Upper lobe of left lung (tissue), 6 donors: ENCODE measurements at places on chromosomes 11 and 22.

- DNase-seq = peak; percentile 15
- H3K36me3 ChIP-seq = no peaks in the 10 kb centered on the region
- H3K27me3 ChIP-seq = no peaks in the 10 kb centered on the region
- H3K27ac ChIP-seq = no peak overlapping the region
- peaks cover 3% of the 10 kb centered on the region for H3K4me1 ChIP-seq
These were observed 75.9 kb downstream of the BARX2 start for GRCh38 chr11:129451524-129451923.

DNA sequence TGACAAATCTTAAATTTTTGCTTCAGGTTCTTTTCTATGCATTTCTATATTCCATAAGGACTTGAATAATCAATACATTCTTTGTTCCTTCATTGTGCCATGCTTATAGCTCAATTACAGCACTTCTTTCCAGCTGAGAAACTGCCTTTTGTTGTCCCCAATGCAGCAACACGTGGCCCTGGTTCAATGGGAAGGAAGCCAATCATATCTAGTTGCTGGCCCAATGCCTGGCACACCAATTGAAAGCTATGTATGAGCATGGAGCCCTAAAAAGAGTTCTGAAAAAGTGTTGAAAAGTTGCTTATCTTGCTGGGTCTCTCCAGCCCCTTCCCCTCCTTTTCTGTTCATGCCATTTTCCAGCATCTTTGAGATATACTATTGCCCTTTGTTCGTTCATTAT lies 448.0 kb upstream of the FAT3 start:
- no peaks in the 10 kb centered on the region for H3K27me3 ChIP-seq
- no peaks in the 10 kb centered on the region for H3K36me3 ChIP-seq
- no peak overlapping the region for H3K4me3 ChIP-seq
- no peak for DNase-seq

GRCh38 chr11:22832315-22833015 lies 2.9 kb upstream of the SVIP start:
- no peaks in the 10 kb centered on the region for H3K27me3 ChIP-seq
- no peak overlapping the region for H3K27ac ChIP-seq
- DNase-seq = no peak
- no peak overlapping the region for H3K4me3 ChIP-seq

DNA sequence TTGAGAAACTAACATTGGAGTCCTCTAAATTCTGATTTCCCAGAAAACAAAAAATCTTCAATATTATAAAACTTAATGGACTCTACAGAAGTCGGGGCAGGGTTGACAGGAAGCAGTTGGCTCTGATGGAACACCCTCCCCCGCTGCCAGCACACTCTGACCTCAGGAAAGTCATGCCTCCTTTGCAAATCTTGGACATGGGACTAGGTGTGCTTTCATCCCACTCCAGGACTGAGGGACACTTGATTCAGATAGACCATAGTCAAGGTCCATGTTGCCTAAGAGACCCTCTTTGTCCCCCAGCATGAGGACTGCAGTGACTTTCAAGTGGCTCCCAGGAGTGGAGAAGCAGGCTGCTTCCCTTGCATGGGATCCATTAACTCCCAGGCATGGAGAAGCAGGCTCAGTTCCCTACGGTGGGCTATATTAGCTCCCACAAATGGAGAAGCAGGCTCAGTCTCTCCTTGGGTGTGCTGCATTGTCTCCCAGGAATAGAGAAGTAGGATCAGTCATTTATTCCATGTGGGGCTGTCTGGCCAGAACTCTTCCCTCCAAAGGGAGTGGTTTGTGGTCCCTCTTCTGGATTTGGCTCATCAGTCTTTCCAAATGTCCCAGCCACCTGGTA lies 38.3 kb downstream of the C22orf31 start:
- H3K27ac ChIP-seq = no peak overlapping the region
- H3K4me3 ChIP-seq = no peak overlapping the region
- no peaks in the 10 kb centered on the region for H3K27me3 ChIP-seq
- no peaks in the 10 kb centered on the region for H3K36me3 ChIP-seq
- DNase-seq = no peak

- no peaks in the 10 kb centered on the region for H3K27me3 ChIP-seq
- H3K4me1 ChIP-seq = peaks cover 6% of the 10 kb centered on the region
- no peaks in the 10 kb centered on the region for H3K36me3 ChIP-seq
- DNase-seq = peak; percentile 70
- H3K27ac ChIP-seq = no peak overlapping the region
These were observed 60.2 kb upstream of the SORL1 start for GRCh38 chr11:121391914-121392313.

DNA sequence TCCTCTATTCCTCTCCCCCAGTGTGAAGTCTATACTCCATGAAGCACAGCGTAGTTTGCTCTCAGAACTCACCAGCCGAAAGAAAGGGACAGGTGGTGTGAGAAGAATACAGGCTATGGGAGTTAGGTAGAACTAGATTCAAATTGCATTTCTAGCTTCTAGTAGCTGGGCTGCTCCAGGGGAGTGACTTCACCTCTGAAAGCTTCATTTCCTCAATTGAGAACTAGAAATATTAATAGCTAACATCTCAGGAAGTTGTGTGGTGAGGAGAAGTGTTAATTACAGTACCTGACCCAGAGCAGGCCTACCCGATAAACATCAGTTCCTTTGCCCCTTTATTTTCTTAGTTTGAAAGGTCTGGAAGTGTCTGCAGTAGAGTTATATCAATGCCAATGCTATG lies 484.7 kb upstream of the TENM4 start:
- no peaks in the 10 kb centered on the region for H3K4me1 ChIP-seq
- H3K27me3 ChIP-seq = no peaks in the 10 kb centered on the region
- no peak overlapping the region for H3K4me3 ChIP-seq

- no peaks in the 10 kb centered on the region for H3K36me3 ChIP-seq
- no peaks in the 10 kb centered on the region for H3K27me3 ChIP-seq
- peaks cover 33% of the 10 kb centered on the region for H3K4me1 ChIP-seq
These were observed 64.6 kb downstream of the ST3GAL4 start for GRCh38 chr11:126419801-126420697.

DNA sequence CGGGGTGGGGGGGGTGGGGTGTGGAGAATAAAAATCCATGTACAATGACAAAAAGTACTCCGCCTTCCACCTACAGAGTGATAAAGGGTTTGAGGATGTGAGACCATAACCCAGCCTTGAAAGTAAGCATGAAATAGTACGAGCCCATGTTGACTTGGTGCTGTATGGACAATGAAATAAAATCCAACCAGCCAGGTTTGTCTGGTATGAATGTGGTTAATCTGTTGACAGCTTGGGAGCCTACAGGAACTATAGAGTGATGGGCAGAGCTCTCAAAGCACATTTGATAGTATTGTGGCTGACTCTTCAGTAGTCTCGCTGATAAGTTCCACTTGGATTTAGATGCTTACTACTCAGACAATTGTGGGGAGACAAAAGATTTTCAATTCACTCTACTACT lies 48.8 kb upstream of the CD44 start:
- no peaks in the 10 kb centered on the region for H3K27me3 ChIP-seq
- DNase-seq = no peak
- no peak overlapping the region for H3K27ac ChIP-seq
- peaks cover 18% of the 10 kb centered on the region for H3K4me1 ChIP-seq

DNA sequence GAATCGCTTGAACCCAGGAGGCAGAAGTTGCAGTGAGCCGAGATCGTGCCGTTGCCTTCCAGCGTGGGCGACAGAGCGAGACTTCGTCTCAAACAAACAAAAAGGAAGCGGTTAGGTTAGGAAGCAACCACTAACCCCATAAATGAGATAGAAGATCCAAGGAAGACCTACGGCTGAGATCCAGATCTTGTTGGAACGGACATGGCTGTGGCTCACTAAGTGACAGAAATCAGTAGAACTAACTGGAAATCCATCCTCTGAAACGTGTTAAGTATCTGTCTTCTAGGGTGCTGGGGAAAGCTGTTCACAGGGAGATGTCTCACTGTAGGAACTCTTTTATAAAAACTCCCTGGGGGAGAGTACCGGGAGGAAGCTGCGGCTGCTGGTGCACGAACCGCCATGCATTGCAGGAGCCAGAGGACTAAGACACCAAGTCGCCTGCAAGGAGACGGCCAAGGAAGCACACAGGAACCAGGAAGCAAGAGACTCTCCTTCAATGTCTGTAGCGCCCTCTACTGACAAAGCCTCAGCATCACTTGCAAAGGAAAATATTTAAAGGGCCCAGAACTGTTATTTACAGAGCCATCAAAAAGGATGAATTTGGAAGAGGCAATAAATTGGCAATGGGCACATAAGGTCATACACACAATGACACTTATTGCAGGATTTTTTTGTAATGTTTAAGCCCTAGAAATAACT lies 16.9 kb upstream of the SPTY2D1 start:
- H3K27ac ChIP-seq = no peak overlapping the region
- DNase-seq = peak; percentile 58
- H3K27me3 ChIP-seq = no peaks in the 10 kb centered on the region
- H3K36me3 ChIP-seq = no peaks in the 10 kb centered on the region
- no peaks in the 10 kb centered on the region for H3K4me1 ChIP-seq

GRCh38 chr11:103842795-103843194 lies 193.6 kb upstream of the DDI1 start:
- no peaks in the 10 kb centered on the region for H3K36me3 ChIP-seq
- no peak for DNase-seq
- no peaks in the 10 kb centered on the region for H3K4me1 ChIP-seq
- H3K27ac ChIP-seq = no peak overlapping the region
- H3K4me3 ChIP-seq = no peak overlapping the region

DNA sequence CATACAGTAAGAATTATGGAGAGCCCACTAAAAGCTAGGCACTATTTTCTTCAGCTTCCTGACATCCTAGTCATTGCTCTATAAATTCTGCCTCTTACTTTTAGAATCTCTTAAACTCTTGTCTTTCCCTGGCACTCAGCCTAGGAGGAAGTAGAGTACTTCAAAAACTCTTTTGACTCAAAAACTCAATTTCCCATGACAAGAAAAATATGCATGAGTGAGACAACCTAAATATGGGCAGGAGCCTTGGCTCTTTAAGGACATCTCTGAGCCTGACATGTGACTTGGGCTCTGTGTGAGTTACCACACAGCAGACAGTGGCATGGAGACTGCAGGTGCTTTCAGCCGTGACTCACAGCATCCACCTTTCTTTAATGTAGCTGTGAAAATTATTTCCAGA lies 97.5 kb upstream of the CCDC179 start:
- H3K27me3 ChIP-seq = no peaks in the 10 kb centered on the region
- H3K27ac ChIP-seq = no peak overlapping the region
- no peak overlapping the region for H3K4me3 ChIP-seq
- no peak for DNase-seq
- no peaks in the 10 kb centered on the region for H3K4me1 ChIP-seq

GRCh38 chr22:29254286-29254660 lies 13.5 kb downstream of the RHBDD3 start:
- H3K27ac ChIP-seq = no peak overlapping the region
- H3K36me3 ChIP-seq = no peaks in the 10 kb centered on the region
- no peaks in the 10 kb centered on the region for H3K4me1 ChIP-seq
- H3K4me3 ChIP-seq = no peak overlapping the region
- H3K27me3 ChIP-seq = no peaks in the 10 kb centered on the region

- no peaks in the 10 kb centered on the region for H3K27me3 ChIP-seq
- DNase-seq = peak; percentile 78
- H3K27ac ChIP-seq = peak overlapping the region; percentile 94
- peaks cover 60% of the 10 kb centered on the region for H3K4me1 ChIP-seq
These were observed 1.5 kb downstream of the TBC1D10A start for GRCh38 chr22:30325065-30325720.

DNA sequence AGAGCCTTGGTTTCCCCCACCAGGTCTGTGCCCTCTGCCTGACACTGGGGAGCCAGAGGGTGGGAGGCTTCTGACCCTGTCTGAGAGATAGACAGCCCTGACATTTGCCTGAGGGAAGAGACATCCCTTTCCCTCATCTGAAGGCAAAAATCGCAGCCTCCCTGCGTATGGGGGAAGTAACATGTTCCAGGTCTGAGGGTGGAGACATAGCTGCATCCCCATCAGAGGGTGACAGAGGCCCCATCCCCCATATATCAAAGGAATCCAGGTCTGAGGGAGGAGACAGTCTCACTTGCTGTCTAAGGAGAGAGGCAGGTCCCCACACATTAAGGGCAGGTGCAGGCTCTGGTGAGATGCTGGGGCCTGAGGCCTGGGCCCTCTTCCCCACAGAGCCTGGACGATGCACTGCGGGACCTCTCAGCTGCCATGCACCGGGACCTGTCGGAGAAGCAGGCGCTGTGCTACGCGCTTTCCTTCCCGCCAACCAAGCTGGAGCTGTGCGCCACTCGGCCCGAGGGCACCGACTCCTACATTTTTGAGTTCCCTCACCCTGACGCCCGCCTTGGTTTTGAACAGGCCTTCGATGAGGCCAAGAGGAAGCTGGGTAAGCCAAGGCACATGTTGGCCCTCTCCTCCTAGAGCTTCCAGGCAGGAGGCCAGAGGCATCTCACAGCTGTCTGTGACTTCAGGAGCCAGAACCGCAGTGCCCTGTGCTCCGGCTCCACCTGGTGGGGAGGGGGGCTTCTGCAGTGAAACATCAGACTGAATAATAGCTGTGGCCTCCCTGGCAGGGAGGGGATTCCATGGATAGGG lies 16.1 kb upstream of the RELT start:
- H3K4me3 ChIP-seq = no peak overlapping the region
- H3K27me3 ChIP-seq = no peaks in the 10 kb centered on the region
- peaks cover 85% of the 10 kb centered on the region for H3K36me3 ChIP-seq
- H3K27ac ChIP-seq = peak overlapping the region; percentile 4
- no peaks in the 10 kb centered on the region for H3K4me1 ChIP-seq
- DNase-seq = no peak
